Activated CD4-positive, CD25-positive, alpha-beta regulatory T cell (primary cell): ENCODE measurements at places on chromosomes 6 and 20.

- DNase-seq = no peak
Measured at GRCh38 chr20:17485017-17485416, 46.2 kb downstream of the BFSP1 start.

- DNase-seq = no peak
Measured at GRCh38 chr6:138645976-138646640, 127.5 kb upstream of the CCDC28A start.

- DNase-seq = no peak
Measured at GRCh38 chr20:16713066-16713465, 16.8 kb upstream of the SNRPB2 start.

DNA sequence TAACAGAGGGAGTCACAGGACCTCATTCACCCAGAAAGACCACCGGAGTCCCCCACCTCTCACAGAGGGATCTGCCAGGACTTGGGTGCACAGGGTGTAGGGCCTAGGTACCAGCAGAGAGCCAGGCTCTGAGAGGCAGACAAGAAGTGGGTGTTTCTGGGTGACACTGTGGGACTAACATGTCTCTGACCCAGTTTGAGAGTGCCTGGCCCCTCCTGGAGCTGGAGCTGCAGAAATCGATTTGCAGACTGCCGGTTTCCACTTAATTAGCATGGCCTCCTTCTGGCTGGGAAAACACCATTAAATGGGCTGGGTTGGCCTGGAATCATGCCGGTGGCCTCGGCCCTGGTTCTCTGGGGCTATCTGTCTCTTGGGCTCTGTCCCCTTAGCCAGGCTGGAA, 59.2 kb downstream of the PPP1R16B start:
- DNase-seq = no peak

- no peak for DNase-seq
Measured at GRCh38 chr6:75852721-75853120, 103.7 kb downstream of the MYO6 start.

GRCh38 chr6:33207552-33208090, 679 bp upstream of the RING1 start:
- no peak for DNase-seq

- no peak for DNase-seq
Measured at GRCh38 chr20:36271639-36272546, 34.2 kb upstream of the DLGAP4 start.

- DNase-seq = no peak
Measured at GRCh38 chr6:36266913-36267644, 2.8 kb upstream of the PNPLA1 start.

- no peak for DNase-seq
Measured at GRCh38 chr20:64223526-64224067, 32.0 kb upstream of the PCMTD2 start.

DNA sequence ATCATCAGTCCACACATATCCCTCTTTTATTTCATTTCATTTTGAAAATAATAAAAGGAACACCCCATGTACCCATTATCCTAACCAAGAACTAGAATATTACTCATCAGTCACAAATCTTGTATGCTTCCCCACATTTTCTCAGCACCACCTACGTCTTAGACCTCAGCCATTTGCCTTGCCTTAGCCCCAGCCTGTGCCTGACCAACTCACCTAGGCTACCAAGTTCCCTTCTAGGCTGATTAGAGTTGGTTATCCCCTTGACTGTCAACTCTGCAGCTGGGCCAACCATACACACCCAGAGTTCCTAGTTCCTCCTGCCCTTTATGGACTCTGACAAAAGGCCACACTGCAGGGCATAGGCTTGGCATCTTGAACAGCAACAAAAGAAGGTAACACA, 33.4 kb upstream of the IPCEF1 start:
- DNase-seq = no peak

- DNase-seq = no peak
Measured at GRCh38 chr6:101926149-101926925, 532.8 kb downstream of the GRIK2 start.

GRCh38 chr6:168871642-168872315, 381.9 kb downstream of the THBS2 start:
- no peak for DNase-seq

- DNase-seq = no peak
Measured at GRCh38 chr6:113450061-113450465, 407.1 kb upstream of the MARCKS start.

- no peak for DNase-seq
Measured at GRCh38 chr20:51447765-51448148, 94.8 kb downstream of the NFATC2 start.

- no peak for DNase-seq
Measured at GRCh38 chr6:38137608-38138265, 318.2 kb downstream of the ZFAND3 start.

DNA sequence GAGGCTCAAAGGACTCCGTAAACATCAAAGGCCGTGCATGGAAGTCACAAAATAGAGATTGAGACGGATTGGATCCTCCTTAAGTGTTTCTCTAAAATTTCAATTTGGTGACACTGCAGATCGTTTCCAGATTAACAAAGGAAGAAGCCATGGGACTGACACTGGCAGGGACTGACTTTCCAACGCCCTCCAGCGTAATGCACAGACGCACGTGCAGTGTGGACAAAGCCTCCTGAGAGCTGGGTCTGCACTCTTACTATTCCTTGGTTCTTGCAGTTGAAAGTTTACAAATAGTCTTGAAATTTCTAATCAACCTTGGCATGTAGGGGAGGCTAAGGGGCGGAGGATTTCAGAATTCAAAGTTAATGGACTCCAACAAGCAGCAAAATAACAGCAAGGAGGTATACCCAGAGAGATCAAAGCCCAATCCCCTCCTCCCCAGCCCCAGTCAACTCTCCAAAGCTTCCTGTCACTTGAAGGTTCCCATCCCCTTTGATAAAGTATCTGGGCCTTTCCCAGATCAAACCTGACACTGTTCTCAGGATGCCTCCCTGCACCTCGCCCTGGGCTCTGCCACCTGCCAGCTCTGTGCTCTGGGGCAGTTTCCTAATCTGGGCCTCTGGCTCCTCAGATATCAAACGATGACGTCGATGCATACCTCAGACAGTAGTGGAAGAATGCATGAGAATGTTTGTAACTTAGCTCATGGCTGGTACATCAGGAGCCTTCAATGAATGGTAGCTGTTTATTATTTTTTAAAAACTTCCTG, 106.5 kb upstream of the TRAF3IP2 start:
- DNase-seq = no peak

- DNase-seq = no peak
Measured at GRCh38 chr20:53856300-53857295, 213.8 kb downstream of the BCAS1 start.

DNA sequence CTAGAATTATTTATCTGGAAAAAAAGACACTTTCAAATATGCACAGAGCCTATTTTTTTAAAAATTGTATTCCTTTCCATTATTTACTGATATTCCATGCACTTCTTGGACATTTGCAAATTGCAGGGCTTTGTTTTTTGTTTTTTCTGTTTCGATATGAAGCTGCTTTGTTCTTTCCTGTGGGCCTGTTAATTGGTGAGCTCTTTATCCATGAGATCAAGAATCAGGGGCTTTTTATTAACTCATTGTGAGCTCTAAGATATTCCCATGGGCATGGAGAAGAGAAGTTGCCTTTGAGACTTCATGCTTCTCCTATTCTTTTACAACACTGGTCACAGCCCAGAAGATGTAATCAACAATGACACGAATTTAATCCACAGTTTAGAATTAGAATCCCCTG, 145.1 kb downstream of the SAMD5 start:
- DNase-seq = no peak
